HAP-1 (cell line): ENCODE measurements at places on chromosomes 16 and 17.

GRCh38 chr17:30805944-30806456 lies 18.5 kb downstream of the CRLF3 start:
- DNase-seq, result peak; percentile 73

DNA sequence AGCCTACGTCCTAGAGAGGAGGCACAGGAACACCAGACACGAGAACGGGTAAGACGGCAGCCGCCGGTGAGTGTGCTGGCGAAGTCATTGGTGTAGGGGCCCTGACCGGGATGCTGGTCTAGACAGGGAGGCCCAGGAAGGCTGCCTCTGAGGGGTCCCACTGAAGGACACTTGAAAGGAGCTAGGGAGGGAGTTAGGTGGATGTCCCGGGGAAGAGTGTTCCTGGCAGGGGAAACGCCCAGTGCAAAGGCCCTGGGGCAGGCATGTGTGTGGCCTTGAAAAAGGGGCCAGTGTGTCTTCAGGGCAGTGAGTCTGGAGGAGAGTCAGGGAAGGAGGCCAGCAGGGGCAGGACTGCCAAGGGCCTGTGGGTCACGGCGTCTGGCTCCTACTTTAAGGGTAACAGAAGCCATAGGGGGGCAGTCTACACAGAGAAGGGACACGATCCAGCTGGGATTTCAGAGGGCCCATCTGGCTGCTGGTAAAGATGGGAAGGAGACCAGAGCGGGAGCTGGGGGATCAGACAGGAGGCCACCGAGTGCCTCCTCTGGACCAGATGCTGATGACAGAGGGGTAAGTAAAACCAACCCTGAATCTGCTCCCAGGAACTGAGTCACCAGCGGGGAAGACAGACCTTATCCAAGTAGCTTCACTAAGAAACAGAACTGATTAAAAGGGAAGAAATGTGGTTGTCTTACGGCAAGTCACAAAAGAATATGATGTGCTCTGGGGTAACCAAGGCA lies 115.9 kb downstream of the LITAF start:
- DNase-seq, result no peak

DNA sequence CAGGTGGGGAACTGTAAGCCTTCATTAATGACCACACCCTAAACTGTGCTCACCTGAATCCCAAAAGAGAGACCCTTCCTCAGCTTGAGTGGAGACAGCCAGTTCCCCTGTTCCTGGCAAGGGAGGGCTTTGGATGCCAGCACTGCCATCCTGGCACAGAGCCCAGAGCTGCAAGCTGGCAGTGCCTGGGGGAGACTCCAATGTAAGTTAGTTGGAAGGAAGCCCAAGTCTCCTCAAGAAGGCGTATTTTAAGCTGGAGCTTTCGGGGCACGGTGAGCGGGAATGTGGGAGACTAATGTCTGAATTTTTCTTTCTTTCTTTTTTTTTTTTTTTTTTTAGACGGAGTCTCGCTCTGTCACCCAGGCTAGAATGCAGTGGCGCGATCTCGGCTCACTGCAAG lies 4.7 kb downstream of the CDC42EP4 start:
- no peak for DNase-seq

GRCh38 chr17:7781429-7781828 lies 52.6 kb upstream of the KDM6B start:
- no peak for DNase-seq

DNA sequence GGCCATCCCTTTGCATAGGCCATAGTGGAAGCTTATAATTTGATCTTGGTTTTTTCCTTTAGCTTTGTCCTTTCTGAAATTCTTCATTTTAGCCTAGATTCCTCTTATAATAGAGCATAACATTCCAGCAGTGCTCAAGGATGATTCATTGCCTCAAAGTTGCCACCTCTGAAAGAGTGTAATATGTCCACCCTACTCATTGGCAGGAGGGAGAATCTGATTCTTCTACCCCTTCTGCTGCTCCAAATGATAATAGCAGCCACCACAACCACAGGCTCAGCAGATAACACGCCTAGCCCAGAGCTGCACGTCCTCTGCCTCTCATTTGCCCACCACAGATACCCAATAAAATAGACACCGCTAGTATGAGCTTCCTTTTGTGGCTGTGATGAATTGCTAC lies 337.4 kb upstream of the HSBP1 start:
- no peak for DNase-seq

GRCh38 chr16:49460786-49461470 lies 87.3 kb downstream of the C16orf78 start:
- no peak for DNase-seq

- DNase-seq, result peak; percentile 37
Measured at GRCh38 chr17:42010898-42011516, 6.2 kb downstream of the DNAJC7 start.

DNA sequence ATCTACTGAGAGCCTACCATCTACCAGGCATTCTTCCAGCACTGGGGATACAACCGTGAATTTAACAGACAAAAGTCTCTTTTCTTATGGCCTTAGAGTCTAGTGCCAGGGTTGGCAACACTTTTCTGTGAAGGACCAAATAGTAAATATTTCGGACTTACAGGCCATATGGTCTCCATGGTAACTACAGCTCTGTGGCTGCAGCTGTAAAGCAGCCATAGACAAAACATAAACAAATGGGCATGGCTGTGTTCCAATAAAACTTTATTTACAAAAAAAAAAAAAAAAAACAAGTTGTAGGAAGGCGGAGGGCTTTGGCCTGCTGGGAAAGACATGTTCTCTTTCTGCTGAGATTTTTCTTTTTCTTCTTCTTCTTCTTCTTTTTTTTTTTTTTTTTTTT lies 98.7 kb downstream of the ABCC12 start:
- DNase-seq, result no peak

GRCh38 chr17:588519-588918 lies 126.1 kb downstream of the VPS53 start:
- no peak for DNase-seq

- DNase-seq, result peak; percentile 78
Measured at GRCh38 chr17:66527335-66527734, 224.9 kb downstream of the PRKCA start.

- DNase-seq, result no peak
Measured at GRCh38 chr16:29920288-29921033, 5.6 kb downstream of the KCTD13 start.

GRCh38 chr17:75345514-75346167 lies 56.4 kb upstream of the SLC25A19 start:
- peak; percentile 35 for DNase-seq

DNA sequence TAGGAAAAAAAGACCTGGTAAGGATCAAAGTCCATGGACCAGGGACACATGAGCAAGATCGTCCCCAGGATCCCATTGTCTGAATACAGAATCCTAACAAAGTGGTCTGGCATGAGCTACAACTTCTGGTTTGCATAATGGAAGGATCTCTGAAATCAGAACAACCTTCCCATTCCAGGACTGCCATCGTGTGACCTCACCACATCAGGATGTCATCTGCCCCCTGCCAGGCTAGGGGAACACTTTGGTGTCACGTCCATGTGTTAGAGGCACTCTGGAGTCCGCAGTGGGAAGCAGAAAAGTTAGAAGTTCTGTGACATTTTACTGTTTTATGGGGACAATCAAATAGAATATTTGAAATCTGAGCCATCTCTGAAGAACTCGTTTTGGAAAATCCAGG lies 160.7 kb downstream of the RGS9 start:
- no peak for DNase-seq

DNA sequence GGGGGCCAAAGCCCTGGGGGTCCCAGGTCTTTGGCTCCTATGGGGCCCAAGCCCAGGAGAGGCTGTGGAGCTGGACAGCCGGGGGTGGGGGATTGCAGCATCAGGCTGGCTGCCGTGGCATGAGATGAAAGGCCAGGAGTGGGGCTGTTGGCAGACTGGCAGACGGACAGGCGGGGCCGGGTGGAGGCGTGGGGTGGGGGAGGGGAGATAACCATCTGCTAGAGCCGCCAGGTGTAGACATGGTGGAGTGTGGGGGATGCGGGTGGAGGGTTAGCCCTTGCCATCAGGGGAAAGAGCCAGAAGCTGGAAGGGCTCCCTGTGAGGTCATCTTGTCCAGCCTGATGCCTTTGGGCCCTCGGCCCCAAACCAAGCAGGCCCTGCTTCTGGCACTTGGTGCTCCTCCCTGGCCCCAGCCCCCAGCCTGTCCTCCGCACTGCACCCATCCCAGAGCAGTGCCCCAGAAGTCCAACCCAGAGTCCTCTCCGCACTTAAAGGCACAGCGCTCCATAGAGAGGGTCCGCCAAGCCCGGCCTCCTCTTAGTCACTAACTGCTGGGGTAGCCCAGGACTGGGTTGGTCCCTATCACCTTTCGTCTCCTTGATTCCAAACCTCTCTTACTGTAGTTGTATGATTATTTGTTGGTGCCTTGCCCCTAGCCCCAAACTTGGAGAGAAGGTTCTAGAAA lies 33.3 kb upstream of the DLX4 start:
- no peak for DNase-seq

- DNase-seq, result no peak
Measured at GRCh38 chr16:47142486-47142820, 1.3 kb downstream of the NETO2 start.

DNA sequence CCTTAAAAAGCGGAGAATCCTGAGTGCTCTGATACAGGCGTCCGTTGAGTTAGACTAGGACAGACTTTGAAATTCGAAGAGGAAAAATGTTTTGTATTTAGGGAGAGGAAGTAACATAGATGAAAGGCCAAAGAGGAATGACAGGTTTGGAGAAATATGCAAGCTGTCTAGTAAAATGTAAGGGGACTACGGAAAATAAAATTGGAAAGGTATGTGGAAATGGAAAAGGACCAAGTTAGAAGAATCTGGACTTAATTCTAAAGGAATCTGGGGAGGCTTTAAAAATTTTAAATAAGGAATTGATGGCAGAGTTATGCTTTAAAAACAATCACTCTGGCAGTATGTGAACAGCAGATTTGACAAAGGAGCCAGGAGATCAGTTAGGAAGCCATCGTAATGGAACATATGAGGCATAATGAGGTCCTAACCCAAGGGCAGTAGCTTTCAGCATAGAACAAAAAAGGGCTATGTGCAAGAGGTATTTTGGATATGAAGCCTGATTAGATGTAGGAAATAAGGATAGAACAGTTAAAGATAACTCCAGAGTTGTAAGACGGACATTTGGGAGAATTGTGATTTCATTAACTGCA lies 38.3 kb downstream of the CYB561 start:
- no peak for DNase-seq

- no peak for DNase-seq
Measured at GRCh38 chr17:63196772-63197335, 230.8 kb downstream of the TANC2 start.

DNA sequence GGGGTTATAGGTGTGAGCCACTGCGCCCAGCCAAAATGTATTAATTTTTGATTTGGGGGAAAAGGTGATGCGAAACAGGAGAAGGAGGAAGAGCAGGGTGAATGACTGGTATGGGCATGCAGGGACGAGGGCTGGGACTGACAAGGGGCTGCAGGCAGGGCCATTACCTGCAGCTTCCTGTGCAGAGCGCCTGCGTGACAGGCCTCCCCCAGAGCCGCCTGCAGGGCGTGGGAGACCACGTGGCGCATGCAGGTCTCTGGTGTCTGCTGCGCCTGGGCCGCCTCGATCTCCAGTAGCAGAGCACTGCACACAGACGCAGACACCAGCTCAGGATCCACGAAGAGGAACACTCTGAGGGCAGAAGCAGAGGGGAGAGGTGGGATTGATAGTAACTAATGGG lies 32.4 kb downstream of the PIK3R6 start:
- no peak for DNase-seq

DNA sequence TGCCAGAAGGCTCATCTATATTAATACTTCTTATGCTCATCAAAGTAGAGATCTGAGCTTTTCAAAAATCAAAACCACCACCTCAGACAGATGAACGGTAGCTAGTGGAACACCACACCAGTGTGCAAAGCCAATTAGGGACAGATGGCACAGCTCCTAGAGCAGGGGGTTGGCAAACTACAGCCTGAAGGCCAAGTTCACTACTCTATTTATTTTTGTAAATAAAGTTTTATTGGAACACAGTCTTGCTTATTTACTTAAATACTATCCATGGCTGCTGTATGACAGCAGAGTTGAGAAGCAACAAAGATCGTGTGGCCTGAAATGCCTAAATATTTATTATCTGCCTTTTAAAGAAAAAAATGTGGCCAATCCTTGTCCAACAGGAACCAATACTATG lies 56.8 kb downstream of the AMFR start:
- no peak for DNase-seq

DNA sequence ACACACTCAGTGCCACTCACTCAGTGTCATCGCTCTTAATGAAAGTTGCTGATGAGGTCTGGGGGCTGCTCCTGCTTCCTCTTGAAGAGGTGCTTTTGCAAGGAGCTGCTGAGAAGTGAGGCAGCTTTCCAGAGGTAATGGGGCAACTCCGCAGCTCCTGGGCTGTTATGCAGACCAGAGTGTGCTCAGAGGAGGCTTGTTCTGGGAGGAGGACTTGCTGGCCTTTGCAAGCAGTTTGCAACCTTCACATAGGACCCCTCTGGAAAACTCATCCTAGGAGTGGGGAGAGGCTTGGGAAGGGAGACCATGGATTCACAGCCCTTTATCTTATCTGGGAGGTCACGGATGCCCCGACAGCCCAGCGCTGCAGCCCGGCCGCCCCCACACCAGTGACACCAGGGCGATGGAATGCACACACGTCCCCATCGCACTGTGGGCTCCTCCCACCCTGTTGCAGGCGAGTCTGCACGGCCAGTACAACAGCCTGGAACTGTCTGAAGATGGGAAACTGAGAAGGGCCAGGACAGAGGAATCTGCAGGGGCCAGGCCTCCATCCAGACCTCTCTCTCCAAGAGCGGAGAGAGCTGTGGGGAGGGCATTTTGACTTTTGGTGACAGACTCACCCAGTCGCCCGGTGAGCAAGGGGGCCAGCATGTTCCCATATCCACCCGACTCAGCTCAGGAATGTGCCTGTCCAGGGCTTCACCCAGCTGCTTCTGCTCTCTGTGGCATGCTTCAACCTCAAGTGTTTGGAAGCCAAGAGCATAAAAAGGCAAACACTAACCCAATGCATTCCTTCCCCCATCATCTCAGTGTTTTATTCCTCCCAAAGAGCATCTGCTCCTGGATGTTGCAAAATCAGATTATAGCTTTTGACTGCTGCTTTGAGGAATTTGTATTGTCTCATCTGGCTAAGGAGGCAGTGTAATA lies 78.6 kb upstream of the ZNF469 start:
- DNase-seq, result no peak

DNA sequence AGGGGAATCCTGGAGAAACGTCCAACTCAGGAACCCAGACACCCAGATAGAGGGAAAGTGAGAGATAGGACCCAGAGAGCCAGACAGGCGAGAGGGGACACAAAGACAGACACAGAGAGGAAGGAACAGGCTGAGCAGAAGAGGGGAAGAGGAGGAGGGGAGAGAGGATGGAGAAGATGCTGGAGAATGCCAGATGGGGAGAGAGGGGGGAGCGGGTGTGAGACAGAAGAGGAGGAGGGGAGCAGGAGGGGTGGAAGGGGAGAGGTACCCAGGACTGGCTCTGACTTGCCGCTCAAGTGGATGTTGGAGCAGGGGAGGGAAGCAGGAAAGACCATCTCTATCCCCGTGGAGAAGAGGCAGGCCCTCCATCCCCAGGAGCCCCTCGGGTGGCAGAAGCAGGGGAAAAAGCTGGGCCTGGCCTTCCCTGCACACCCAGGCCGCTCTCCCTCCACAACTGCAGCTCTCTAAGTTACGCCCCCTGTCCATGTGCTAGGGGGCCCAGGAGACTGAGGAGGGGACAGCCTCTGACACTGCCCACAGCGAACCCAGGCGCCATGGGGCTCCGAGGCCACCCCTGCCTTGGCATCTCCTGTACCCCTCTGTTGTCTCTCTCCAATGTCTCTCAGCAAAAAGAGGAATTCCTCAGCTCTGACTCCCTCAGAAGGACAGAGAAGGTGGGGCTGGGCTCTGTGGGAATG lies 4.8 kb downstream of the PPP1R9B start:
- no peak for DNase-seq

- no peak for DNase-seq
Measured at GRCh38 chr16:87127061-87127765, 190.0 kb downstream of the C16orf95 start.
